ENCODE measurements at places on chromosomes 2 and 18. TPM values are rescaled to one million over a fixed set of nuclear protein-coding genes. Genes with fewer than 3 reads are reported as not detected.

PRSS56 gene
- not detected for total RNA-seq

RAB17 gene
- 86.3 TPM for total RNA-seq

CNDP1 gene
- total RNA-seq: not detected

DLGAP1 gene
- not detected for total RNA-seq

LRRC30 gene
- total RNA-seq: not detected

ARHGEF33 gene
- total RNA-seq: 1.4 TPM

GREB1 gene
- 0.20 TPM for total RNA-seq

CHST9 gene
- not detected for total RNA-seq

PKDCC gene
- total RNA-seq: 3.9 TPM

RAB27B gene
- total RNA-seq: 12.7 TPM

ACYP2 gene
- 25.9 TPM for total RNA-seq

CNOT11 gene
- 60.6 TPM for total RNA-seq

CD8B gene
- not detected for total RNA-seq

DUSP19 gene
- total RNA-seq: 6.2 TPM

NRP2 gene
- 25.5 TPM for total RNA-seq

RNF149 gene
- total RNA-seq: 71.6 TPM

CNOT9 gene
- 46.0 TPM for total RNA-seq

PIK3C3 gene
- 31.4 TPM for total RNA-seq

ZNF521 gene
- total RNA-seq: not detected

LIMS1 gene
- total RNA-seq: 61.6 TPM

IL1A gene
- total RNA-seq: 0.55 TPM

TSPYL6 gene
- total RNA-seq: not detected

ZNF396 gene
- 2.0 TPM for total RNA-seq

CFAP53 gene
- 1.9 TPM for total RNA-seq

CABYR gene
- total RNA-seq: 32.4 TPM

CTAGE1 gene
- not detected for total RNA-seq

GALNT5 gene
- total RNA-seq: 1.9 TPM

LCT gene
- not detected for total RNA-seq

AGXT gene
- not detected for total RNA-seq

CHRND gene
- not detected for total RNA-seq

LBX2 gene
- total RNA-seq: 0.76 TPM

DES gene
- total RNA-seq: 0.60 TPM

PER2 gene
- total RNA-seq: 22.9 TPM

UGT1A4 gene
- 73.6 TPM for total RNA-seq

CYP20A1 gene
- total RNA-seq: 6.9 TPM

MLPH gene
- 283 TPM for total RNA-seq

Data from PC-9 (cell line).